ENCODE measurements at places on chromosomes 7 and 10.

- no peak for DNase-seq
These were observed 266.9 kb downstream of the GRID1 start for GRCh38 chr10:86099542-86100334.

DNA sequence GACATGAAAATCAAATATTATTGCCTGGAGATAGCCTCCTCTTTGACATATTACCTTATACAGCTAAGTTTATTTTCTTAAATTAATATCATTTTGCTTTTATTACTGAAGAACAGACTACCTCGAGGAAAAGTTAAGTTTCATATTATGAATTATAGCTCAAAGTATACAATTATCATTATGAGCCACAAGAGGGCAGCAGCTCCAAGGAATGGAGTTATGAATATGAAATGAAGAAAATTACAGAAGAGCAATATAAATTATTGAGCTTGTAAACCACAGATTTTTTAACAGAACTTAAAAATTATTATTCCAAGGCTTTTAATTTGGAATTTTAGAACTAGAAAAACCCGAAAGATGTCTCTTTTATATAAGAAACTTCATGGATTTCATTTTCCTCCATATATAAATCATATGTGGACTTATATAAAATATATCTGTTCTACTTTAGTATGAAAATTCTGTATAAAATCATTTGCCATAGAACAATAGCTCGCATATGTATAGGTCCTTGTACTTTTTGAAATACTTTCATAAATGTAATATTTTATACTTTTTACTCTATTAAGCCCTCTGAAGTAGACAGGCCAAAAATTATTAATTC is 40.1 kb downstream of the IQUB start:
- peak; percentile 8 for DNase-seq

DNA sequence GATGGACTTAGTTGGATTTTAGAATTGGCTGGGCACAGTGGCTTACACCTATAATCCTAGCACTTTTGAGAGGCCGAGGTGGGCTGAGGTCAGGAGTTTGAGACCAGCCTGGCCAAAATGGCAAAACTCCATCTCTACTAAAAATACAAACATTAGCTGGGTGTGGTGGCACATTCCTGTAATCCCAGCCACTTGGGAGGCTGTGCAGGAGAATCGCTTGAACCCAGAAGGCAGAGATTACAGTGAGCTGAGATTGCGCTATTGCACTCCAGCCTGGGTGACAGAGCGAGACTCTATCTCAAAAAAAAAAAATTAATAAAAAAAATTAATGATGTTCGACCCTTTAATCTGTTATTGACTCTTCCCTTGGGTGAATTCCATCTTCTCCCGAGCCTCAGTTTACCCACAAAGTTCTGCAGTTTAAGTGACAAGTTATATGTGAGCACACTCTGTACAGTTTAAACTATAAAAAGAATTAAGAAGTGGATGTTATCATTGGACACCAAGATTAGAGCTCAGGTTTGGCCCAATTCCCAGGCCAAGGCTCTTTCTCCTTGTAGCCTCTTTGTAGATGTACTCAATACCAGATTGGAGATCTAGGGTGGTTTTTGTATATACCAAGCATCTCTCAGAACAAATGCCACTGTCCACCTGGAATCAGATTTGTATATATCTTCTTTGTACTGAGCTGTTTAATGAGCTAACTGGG is 15.0 kb downstream of the KAT6B start:
- no peak for DNase-seq

DNA sequence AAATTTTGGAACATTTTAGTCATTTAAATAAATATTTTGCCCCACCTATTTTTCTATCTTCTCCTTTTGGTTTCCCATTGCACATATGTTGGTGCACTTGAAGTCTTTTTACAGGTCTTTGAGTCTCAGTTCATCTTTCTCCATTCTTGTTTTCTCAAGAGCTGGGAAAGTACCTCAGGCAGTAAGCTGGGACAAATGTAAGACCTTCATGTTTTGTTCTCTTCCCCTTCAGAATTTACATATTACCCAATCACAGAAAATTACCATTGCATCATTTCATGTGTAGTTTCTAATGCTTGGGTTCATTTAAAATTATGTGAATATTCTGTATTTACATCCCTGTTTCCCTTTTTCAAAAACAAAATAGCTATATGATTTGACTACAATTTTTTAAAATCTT is 1150.0 kb upstream of the POT1 start:
- DNase-seq, result no peak

DNA sequence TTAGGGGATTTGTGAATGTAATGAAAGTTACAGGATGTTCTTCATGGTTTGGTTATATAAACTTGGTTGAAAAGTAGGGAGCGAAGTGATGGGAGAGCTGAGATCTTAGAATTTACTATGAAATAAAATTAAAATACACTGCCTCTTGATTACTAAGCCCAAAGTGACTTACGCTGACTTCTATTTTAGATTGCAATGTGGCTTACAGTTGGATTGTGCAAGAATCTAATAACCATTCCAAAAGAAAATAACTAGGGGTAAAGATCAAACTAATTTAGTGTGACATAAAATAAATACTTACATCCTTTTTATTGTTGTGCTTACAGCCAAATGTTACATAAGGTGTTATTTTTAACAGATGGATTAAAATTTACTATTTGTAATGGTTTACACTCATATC is 15.3 kb downstream of the WNT16 start:
- no peak for DNase-seq

DNA sequence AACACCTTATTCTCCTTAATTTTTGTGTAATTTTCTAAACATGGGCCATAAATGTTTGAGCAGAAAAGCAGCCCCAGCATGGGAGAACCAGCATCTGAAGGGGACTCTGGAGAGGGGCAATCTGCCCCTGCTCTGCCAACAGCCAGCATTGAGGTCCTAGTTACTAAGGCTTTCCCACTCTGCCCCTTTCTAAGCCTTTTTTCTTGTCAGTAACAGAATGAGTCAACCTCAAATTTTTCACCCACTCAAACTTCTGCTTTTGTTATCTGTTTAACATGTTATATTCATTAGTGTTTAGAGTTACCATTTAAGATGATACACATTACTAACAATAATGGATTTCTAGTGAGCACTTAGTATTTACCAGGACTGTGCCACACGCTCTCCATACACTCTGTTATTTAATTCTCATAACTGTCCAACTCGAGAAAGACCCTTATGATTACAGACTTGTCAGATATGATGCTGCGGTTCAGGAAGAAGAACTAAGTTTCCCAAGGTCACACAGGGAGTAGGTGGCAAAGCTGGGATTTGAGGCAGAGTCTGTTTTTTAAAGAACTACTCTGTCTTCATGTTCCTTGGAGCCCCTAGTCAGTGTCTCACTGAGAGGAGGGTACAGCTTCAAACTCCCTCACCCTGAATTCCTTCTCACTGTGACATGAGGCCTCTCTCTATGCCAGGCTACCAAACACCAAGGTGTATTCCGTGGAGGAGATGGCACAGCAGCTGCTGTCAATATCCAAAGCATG is 19.9 kb upstream of the GPAM start:
- no peak for DNase-seq

Data from activated naive CD4-positive, alpha-beta T cell treated with Interleukin-2 at 50 U/mL for 16 hours (primary cell).